ENCODE measurements at places on chromosomes 2 and 18. TPM values are rescaled to one million over a fixed set of nuclear protein-coding genes. Genes with fewer than 3 reads are reported as not detected.

INO80D gene
- polyA plus RNA-seq = 9.6 TPM

SALL3 gene
- polyA plus RNA-seq = 0.06 TPM

CELF4 gene
- 7.1 TPM for polyA plus RNA-seq

CTNNA2 gene
- 0.23 TPM for polyA plus RNA-seq

- no peak for DNase-seq
These were observed 109.9 kb upstream of the DTNA start for GRCh38 chr18:34600158-34600557.

- peak; percentile 48 for DNase-seq
These were observed 1.3 kb upstream of the LRP2 start for GRCh38 chr2:169363560-169364150.
